ENCODE measurements at places on chromosomes 5 and 9.

- no peak for DNase-seq
Observed at GRCh38 chr9:113648048-113648447, 184.5 kb downstream of the RGS3 start.

DNA sequence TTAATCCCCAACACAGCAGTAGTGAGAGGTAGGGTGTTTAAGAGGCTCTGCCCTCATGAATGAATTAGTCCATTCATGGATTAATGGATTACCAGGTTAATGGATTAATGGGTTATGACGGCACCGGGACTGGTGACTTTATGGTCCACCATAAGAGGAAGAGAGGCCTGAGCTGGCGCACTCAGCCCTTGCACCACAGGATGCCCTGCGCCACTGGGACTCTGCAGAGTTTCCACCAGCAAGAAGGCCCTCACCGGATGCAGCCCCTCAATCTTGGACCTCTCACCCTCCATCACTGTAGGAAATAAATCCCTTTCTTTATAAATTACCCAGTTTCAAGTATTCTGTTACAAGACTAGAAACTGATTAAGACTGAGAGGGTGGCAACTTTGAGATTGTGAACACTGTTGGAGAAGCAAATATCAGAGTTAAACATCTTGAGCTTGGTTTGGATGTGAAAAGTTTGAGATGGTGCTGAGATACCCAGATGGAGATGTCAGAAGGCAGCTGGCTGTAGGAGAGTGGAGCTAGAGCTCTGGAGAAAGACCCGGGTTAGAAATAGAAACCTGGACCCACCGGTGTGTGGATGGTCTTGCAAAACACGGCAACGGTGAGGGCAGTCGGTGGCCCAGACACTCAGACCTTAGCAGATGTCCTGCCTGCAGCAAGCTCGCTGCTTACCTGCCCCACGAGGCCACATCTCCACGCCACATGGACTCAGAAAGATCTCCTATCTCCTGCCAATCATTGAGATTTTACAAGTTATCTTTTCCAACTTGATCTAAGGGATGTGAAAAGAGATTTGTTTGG, 98.8 kb downstream of the HSD17B3 start:
- no peak for DNase-seq

DNA sequence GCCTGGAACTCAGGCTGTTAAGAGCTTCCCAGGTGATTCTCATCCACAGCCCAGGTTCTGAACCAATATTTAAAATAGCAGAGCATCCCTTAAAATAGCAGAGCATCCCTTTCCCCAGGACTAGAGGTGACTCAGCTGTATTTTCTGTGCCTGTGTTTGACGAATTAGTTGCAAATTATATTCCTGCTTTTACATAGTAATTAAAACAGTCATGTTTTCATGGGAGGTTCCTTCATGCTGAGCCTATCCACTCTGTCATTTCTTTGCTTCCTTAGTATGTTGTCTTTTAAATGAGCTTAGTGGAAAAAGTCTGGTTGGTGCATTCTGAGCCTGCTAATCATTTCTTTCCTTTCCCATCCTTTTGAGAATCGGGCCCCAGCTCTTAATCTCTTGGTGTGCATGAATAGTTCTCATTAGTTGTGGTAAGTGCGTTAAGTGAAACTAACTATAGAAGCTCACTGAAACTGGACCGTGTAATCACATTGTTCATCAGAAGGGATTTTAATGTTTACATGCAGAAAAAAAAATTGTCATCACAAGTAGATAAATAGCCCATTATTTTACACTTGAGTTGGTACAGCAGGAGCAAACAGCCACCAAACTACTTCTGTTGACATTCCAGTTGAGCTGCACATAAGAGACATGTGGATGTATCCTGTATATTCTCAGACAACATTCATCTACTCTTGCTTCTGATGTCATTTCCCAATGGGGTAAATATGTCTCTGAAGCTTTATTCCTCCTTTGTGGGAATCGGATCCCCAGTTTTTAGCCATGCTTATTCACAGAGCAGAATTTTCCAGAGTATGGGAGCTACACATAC, 596.9 kb upstream of the WWC1 start:
- no peak for DNase-seq

DNA sequence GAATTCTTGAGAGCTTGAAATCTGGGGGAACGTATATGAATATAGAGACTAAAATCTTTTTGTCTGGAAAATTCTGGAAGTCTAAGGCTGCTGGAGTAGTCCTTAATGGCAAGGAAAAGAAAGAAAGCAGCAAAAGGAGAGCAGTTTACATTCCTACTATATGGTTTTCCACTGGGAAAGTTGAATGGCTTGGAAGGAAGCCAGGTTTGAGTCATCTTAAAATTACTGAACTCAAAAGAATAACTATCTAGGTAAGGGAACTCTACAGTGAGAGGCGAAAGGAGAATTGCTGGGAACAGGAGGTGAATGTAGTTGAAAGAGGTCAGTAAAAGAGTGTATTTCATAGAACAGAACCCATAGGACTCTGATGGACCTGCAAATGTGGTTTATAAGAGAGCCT, 258.1 kb upstream of the EDIL3 start:
- no peak for DNase-seq

DNA sequence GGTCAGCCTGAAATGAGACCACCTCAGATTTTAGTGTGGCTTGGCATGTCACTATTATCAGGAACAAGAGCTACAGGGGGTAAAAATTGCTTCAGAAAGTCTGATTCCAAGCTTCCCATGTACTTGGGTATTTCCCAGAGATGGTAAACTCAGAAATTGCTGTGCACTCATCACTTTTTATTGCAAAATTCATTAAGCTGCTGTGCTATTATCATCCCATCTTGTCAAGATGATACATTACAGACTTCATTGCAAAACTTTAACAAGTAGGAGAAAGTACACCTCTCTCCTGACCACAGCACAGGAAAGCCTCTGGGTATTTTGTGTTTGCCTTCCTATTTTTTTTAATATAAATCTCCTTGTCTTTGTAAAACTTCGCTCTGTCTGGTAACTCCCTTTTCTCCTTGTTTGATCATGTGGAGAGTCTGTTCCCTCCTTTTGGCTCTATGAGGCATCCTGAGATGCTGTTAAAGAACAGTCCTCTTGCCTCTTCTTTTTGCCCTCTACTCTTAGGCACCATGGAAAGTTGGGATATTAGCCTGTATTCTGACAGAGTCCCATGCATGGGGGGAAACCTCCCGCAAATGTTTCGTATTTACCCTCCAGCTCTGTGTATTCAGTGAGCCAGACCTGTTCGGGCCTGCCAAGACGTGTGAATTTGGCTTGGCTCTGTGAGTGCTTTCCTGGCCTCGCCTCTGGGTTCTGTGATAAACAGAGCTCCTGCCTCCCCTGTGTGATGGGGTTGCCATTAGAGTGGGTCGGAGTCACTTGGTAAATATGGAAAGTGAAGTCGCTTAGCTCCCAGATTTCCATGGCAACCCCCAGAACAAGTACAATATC, 260.7 kb downstream of the NR3C1 start:
- no peak for DNase-seq

- no peak for DNase-seq
Observed at GRCh38 chr5:59831326-59832010, 62.1 kb downstream of the PDE4D start.

DNA sequence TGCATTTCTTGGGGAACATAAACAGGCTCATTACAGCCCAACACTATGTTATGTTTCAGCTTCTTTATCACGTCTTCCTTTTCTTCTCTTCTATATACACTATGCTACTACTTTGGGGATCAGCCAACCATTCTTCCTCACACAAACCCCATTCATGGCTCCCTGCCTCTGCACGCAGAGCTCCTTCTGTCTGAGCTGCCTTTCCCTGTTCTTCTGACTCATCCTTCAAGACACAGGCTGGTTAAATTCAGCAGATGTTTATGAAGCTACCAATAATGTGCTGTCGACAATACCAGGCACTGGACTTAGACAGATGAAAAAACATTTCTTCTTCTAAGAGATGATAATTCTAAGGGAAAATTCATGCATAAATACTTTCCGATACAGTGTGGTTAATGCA, 102.5 kb upstream of the TXNDC8 start:
- DNase-seq, result no peak

DNA sequence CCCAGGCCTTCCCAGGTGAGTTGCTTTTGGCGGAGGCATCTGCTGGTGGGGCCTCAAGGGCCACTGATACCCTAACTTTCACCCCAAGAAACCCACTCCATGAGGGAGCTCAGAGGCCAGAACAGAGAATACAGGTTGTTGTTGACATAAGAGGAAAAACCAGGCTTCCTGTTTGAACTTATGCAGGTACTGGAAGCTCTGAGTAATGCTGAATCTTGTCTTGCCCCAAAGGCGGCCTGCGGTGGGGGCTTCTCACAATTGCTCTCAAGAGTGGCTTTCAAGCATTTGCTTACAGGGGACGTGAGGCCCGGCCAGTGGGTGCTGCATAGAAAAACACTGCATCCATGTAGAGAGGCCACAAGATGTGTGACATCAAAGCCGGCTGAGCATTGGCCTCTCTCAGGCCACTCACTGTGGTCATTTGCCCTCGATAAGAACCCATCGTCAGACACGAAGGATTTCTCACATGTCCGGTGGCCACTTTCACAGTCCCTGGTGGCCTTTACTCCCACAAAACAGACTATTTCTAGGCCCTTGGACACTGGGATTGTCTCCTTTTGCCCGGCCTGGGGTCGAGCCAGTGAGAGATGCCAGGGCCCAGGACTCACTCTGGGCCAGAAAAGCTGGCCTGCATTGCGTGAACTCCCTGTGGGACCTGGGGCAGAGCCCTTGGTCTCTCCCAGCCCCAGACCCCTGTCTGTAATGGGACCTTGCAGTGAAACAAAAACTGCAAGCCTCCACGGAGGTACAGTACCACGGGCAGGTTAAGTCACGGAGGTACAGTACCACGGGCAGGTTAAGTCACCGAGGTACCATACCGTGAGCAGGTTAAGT, 34.5 kb upstream of the TCF7 start:
- peak; percentile 55 for DNase-seq

GRCh38 chr9:133603135-133603927, 5.9 kb downstream of the FAM163B start:
- DNase-seq, result no peak

DNA sequence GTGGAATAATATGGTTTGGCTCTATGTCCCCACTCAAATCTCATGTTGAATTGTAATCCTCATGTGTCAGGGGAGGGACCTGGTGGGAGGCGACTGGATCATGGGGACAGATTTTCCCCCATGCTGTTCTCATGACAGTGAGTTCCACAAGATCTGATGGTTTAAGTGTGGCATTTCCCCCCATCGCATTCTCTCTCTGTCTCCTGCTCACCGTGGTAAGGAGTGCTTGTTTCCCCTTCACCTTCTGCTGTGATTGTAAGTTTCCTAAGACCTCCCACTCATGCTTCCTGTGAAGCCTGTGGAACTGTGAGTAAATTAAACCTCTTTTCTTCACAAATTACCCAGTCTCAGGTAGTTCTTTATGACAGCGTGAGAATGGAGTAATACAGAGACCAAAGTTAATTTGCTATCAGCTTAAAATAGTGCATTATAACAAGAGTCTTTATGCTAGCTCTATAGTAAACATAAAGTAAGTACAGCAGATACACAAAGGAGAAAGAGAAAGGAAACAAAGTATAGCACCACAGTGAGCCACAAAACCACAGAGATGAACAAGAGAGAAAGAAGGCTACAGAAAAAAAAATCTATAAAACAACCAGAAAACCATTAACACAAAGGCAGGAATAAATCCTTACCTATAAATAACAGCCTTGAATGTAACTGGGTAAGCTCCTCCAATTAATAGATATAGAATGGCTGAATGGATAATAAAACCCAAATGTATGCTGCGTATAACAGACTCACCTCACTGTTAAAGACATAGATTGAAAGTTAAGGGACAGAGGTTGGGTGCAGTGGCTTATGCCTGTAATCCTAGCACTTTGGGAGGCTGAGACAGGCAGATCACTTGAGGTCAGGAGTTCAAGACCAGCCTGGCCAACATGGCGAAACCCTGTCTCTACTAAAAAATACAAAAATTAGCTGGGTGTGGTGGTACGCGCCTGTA, 39.7 kb downstream of the RAPGEF6 start:
- peak; percentile 39 for DNase-seq

GRCh38 chr9:94899464-94900221, 173.1 kb downstream of the AOPEP start:
- no peak for DNase-seq

DNA sequence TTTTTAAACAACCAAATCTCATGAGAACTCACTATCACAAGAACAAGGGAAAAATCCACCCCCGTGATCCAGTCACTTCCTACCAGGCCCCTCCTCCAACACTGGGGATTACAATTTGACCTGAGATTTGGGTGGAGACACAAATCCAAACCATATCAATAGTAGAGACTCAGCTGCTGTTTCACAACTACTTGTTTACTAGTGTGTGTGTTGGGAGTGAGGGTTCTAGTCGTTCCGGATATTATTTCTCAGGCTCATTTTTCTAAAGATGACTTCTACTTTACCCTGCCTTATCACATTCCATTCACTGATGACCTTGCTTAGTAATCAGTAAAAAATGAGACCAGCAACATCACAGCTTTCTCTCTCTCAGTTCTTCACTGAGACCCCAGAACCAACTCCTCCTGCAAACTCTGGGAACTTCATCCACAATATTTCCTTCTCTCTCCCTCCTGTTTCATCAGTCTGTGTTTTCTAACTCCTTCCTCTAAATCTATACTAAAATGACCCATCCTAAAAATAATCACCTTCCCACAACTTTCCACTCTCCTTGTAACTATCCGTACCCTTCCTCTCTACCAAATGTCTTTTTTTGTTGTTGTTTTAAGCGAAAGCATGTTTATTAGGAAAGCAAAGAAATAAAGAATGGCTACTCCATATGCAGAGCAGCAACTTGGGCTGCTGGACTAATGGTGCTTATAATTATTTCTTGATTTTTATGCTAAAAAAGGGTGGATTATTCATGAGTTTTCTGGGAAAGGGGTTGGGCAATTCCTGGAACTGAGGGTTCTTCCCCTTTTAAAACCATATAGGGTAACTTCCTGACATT, 121.5 kb upstream of the SPRY4 start:
- no peak for DNase-seq

GRCh38 chr9:135609366-135609955, 29.9 kb downstream of the GLT6D1 start:
- DNase-seq, result no peak

DNA sequence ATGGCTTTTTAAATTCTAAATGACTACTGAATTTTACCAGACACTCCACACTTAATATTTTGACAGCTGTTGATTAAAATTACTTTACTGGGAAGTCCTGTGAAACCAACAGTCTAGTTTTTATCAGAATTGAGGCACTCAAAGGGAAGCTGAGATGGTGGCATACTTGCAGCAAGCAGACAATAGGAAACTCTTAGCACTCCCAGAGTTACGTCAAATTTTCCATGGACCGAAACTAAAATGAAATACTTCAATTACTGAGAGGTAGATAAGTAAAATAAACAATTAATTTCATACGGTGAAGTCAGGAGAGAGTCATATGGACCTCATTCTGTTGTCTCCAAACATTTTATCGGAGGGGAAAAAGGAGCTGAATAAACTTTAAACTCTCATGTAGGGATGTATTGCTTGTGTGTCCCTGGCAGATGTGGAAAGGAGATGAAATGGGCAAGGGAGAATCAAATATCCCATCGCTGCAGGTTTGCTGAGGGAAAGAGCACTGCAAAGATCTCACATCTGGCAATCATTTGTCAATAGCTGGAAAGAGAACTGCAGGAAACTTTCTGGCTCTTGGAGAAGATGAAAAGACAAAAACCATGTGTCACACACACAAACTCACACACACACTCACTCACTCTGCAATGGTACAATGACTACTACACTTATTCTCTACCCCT, 189.4 kb downstream of the BNC2 start:
- DNase-seq, result no peak

- DNase-seq, result no peak
Observed at GRCh38 chr9:130239741-130240241, 25.8 kb upstream of the HMCN2 start.

Measured in CD4-positive, alpha-beta T cell treated with Interleukin-12 subunit alpha and Interleukin-12 subunit beta, for 1 hour (primary cell).